ENCODE measurements at places on chromosomes 4 and X.

DNA sequence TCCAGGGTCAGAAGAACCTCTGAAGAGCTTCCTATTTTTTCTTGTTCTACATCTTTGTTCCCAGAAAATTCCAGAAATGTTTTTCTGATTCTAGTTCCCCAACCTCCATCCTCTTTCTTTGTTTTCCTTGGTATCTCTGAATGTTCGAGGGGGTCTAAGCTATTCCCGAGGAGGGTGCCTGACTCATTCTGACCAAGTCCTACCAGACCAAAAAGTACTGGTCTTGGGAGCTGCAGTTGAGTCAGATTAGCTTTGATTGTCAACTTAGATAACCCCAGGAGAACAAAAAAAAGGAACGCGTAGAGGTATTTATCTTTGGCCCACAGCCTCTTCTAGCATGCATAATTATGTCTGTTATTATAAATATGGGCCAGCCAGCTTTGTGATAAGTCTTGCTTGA, 12.1 kb upstream of the TENM3 start:
- DNase-seq = no peak

GRCh38 chrX:2784026-2784425, 32.2 kb downstream of the XG start:
- no peak for DNase-seq

DNA sequence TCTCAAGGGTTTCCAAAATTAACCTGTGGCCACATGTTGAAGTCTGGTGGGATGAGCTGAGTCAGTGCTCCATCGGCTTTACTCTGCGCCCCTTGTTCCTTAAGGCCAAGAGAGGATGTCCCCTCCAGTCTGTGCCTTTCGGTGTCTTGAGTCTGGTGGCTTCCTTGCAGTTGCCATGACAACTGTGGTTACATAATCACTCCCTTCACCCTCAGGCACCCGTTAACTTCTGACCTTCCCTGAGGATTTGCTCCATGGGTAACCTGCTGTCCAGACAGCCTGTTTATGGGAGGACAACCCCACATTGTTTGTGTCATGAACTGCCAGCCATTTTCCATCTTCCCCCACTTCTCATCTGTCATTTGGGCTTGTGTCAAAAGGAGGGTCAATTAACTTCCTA, 401.1 kb upstream of the LCORL start:
- DNase-seq = no peak

DNA sequence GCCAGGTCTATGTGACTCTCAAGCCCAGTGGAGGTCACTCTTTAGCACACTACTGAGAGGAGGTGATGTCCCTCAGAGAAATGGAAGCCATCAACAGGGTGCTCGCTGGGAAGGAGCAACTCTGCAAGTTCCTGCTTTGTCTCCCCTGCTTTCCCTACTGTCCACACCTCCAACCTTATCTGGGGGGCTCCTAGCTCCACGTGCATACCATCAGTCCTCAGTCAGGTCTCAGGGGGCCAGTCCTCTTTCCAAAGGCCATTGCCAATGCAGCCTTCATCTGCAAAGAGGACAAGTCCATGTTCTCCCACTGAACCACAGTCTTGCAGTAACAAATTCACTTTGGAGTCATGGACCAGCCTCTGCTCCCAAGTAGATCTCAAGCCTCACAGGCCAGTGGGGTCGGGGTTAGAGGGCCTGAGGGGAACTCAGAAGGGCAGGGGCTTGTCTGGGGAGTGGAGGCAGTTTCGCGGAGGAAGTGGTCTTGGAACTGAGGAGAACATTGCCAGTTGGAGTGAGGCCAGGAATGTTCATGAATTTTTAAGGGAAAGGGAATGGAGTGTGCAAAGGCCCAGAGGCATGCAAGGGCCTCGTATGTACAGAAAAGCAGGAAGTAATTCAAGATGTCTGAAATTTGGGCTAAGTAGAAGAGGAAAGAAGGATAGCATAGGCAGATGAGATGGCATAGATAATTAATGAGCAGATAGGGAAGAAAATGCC, 8.9 kb downstream of the RTL5 start:
- no peak for DNase-seq

DNA sequence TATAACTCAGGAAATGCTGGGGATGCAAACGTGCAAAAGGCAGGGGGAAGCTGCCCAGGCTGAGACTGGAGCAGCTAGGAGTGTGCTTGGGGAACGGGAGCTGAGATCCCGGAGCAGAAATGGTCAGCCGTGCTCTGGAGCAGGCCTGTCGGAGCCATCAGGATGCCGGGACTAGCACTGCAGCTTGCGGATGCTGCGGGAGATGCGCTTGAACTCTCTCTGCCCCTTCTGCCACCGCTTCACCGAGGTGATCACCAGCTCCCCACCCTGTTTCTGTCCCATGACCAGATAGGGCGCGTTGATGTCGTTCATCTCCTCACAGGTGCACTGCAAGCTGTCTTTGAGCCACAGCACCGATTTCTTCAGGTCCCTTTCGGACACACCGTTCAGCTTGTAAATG, 7.6 kb downstream of the SFRP2 start:
- no peak for DNase-seq

- no peak for DNase-seq
Measured at GRCh38 chrX:101416691-101417090, 8.7 kb downstream of the HNRNPH2 start.

DNA sequence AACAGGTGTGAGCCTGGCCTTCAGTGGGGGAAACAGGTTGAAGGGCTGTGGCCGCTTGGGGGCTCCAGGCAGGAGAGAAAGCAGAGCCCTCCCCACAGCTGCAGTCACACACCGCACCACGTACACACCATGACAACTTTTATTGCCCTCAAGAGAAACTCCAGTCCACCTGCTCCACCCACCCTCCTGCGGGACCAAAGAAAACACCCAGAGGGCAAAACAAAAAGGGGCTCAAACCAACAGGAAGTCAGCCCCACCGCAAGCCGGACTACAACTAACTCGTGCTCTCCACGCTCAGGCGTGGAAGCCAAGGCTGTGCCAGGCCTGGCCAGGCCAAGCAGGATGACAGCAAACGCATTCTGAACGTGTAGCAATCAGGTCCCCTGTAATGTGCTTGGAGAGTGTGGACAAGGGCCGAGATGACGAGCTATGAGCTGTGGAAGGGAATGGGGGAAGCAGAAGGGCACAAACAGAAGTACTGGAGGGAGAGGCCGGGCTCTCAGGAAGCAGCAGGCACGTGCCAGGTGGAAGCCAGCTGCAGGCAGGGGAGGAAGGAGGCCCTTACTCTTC, 12.7 kb downstream of the SLC6A8 start:
- DNase-seq = no peak

GRCh38 chr4:2261110-2261852, 628 bp downstream of the MXD4 start:
- no peak for DNase-seq

GRCh38 chr4:172515266-172515879, 653.2 kb upstream of the GALNT7 start:
- peak; percentile 36 for DNase-seq

- no peak for DNase-seq
Measured at GRCh38 chr4:78767350-78767749, 8.8 kb upstream of the BMP2K start.

GRCh38 chrX:18549643-18550042, 122.3 kb downstream of the RS1 start:
- DNase-seq = no peak

- DNase-seq = no peak
Measured at GRCh38 chr4:14361084-14361483, 641.2 kb upstream of the CPEB2 start.

DNA sequence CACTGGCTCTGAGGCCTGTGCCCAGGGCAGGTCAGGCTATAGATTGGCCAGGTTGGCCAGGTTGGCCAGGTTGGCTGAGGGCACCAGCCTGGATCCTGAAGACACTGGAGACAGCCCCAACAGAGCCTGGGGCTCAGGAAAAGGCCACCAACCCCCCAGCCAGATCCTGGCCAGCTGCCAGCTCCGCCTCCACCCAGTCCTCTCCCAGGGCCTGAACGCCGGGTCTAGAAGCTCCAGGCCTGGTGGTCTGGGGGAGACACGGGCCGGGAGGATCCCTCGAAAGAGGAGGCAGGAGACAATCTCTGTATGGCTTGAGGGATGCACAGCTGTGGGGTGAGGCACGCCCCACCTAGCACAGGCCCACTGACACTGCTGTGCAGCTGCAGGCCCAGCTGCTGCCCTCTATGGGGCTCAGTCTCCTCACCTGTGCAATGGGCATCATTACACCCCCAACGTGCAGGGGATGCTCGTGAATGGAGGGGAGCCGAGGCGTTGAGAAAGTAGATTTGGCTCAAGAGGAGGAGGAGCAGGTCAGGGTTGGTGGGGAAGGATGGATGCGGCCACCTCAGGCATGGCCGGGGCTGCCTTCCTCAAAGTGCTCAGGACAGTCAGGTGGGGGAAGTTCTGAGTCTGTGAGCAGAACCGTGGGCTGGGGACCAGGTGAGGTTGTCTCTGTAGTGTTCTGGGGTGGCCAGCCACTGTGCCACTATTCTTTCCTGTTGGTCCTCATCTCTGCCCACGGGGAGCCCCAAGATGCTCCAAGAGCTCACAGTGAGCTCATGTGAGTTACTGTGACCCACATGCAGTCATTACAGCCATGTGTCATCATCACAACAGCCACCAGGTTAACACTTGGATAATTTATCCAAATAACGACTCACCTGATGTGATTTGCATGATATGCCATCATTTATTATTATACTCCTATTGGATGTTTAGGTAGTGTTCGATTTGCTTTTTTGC, 10.8 kb upstream of the GAGE10 start:
- DNase-seq = no peak

DNA sequence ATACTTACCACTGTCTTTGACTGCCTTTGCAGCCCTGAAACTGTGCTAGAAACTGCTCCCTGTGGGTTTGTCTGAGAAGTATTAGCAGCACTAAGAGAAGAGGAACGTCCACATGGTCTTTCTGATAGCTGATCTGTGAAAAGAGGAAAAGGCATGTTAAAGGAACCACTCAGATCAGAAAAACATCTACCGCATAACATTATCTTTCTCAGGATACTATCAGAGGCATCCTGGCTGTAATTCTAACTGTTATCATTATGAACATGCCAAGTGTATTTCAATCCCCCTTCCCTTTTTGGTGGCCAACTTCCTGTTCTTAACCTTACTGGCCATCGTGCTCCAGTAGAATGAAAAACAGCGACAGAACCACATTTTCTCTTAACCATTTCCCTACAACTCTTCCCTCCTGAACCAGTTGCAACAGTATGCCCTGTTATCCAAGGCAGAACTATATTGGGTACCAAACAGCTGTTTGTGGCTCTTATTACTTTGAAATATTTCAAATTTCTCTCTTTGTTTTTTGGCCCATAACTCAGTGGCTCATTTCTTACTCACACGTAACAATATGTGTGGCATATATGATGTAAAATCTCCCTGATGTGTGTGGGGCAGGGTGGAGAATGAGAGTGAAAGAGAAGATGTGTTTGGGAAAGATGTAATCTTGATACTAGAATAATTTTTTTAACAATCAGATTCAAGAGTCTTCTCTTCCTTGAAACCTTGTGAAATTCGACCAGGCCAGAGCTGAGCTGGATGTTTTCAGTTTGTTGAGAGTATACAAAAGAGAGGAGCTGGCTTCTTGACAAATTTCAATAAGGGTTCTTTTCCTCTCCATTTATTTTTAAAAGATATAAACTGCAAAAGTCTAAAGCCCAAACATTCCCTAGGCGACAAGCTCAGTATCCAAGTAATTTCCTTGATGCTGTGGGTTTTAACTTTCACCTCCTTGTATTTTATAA, 35.2 kb downstream of the ARHGEF6 start:
- no peak for DNase-seq

DNA sequence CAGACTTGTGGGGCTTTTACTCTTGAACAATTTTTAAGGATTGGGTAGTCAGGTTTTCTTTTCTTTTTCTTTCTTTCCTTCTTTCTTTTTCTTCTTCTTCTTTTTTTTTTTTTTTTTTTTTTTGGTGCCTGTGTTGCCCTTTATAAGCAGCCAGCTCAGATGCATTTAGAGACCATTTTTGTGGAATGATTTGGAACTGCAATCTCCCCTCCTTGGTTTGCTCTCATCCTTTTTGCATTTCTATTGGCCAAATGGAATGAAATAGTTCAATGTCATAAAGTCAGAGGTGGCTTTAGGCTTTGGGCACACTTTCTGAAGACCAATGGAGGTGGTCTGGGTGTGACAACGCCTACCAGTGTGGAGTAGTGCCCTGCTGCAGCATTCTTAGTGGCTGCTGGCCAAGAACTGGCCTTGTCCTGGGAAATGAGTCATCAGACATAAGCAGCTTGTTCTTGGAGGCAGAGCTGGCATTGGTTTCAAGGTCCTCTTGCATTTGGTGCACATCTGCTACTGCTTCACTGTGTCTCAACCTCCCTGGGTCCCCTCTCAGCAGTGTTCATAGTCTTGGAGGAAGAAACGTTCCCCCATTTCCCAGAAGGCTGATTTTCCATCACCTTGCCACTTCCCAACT, 84.5 kb downstream of the CT47B1 start:
- no peak for DNase-seq

- no peak for DNase-seq
Measured at GRCh38 chrX:614136-614535, 16.5 kb upstream of the SHOX start.

- no peak for DNase-seq
Measured at GRCh38 chr4:21830272-21830671, 118.3 kb downstream of the KCNIP4 start.

- no peak for DNase-seq
Measured at GRCh38 chr4:168826620-168827019, 183.4 kb downstream of the CBR4 start.

DNA sequence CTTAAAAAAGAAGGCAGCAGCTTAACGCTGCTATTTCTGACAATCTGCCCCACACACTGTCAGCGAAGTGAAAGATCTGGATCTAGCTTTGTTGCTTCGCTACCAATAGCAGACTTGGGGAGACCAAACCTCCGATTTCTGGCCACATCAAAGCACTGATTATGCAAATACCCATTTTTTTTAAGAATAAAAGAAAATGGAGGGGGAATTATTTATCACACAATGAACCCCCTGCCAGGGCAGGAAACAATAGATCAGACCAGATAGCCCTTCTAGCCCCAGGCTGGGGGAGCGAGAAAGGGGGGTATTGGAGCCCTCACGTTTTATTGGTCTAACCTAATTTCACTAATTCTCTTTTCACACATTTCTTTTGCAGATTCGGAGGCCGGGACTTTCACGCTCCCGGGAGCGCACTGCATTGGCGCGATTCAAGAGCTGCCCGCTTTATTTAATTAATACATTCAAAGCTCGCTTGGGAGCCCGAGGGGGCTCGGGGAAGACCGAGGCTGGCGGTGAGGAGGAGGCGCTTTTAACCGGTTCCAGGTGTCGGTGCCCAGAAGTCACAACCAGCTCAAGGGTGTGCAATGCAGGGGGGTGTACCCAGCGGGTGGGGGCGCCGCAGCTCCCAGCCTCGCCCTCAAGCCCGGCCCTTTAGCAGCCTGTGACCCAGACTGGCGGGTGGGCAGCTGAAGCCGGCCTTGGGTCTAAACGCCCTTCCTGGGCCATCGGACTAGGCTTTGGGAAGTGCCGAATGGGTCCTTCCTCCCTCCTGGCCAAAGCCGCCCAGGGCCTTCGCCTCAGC, 5.5 kb downstream of the NEUROG2 start:
- DNase-seq = no peak
